Dermis lymphatic vessel endothelial cell (primary cell): ENCODE measurements at places on chromosomes 6 and 20. TPM values are rescaled to one million over a fixed set of nuclear protein-coding genes. Genes with fewer than 3 reads are reported as not detected.

GRM1 gene
- total RNA-seq, result under 0.01 and 0.09 TPM in 2 replicates

PLG gene
- total RNA-seq, result not detected in 2 replicates

ZFP64 gene
- 22.3 and 29.8 TPM in 2 replicates for total RNA-seq

OR2H1 gene
- not detected in 2 replicates for total RNA-seq

MAP3K4 gene
- total RNA-seq, result 17.4 and 26.0 TPM in 2 replicates

BPI gene
- total RNA-seq, result not detected in 2 replicates

PRELID3B gene
- total RNA-seq, result 94.8 and 99.9 TPM in 2 replicates

SAMD10 gene
- total RNA-seq, result 3.3 TPM in 2 replicates

SLC2A10 gene
- total RNA-seq, result 6.9 and 7.6 TPM in 2 replicates

LY6G5C gene
- total RNA-seq, result 1.4 and 1.5 TPM in 2 replicates

RAB44 gene
- total RNA-seq, result not detected in 2 replicates

SPATA25 gene
- total RNA-seq, result 0.65 and 1.1 TPM in 2 replicates

PPP1R3G gene
- total RNA-seq, result 0.52 and 1.7 TPM in 2 replicates

RIPPLY2 gene
- 0.17 TPM in 1 of 2 replicates, not detected in the other for total RNA-seq

PRSS16 gene
- 0.09 TPM in 1 of 2 replicates, not detected in the other for total RNA-seq

SEL1L2 gene
- total RNA-seq, result not detected in 2 replicates

DLL1 gene
- total RNA-seq, result 9.5 and 11.9 TPM in 2 replicates

APOM gene
- total RNA-seq, result 0.52 and 0.54 TPM in 2 replicates

MROH8 gene
- total RNA-seq, result 0.98 and 1.4 TPM in 2 replicates

RPL10A gene
- 1,818 and 2,228 TPM in 2 replicates for total RNA-seq

C20orf144 gene
- total RNA-seq, result under 0.01 TPM in 2 replicates

DOK5 gene
- total RNA-seq, result not detected in 2 replicates

PBOV1 gene
- total RNA-seq, result not detected in 2 replicates

SUN5 gene
- total RNA-seq, result not detected in 2 replicates

VWA7 gene
- 0.09 and 0.22 TPM in 2 replicates for total RNA-seq

CNR1 gene
- total RNA-seq, result under 0.01 TPM in 1 of 2 replicates, not detected in the other

COL11A2 gene
- 0.26 and 0.33 TPM in 2 replicates for total RNA-seq

C6orf15 gene
- not detected in 2 replicates for total RNA-seq

EPPIN gene
- not detected in 2 replicates for total RNA-seq

SYNDIG1 gene
- total RNA-seq, result not detected in 2 replicates

MBOAT1 gene
- total RNA-seq, result 39.8 and 40.6 TPM in 2 replicates

WFDC5 gene
- not detected in 2 replicates for total RNA-seq

ZNF334 gene
- total RNA-seq, result 0.22 and 0.34 TPM in 2 replicates

MOG gene
- not detected in 2 replicates for total RNA-seq

LMBRD1 gene
- 22.7 and 23.2 TPM in 2 replicates for total RNA-seq

HLA-DPA1 gene
- total RNA-seq, result 4.6 and 6.9 TPM in 2 replicates

ZNF318 gene
- total RNA-seq, result 5.4 and 7.6 TPM in 2 replicates

COX4I2 gene
- total RNA-seq, result not detected in 2 replicates

ALDH8A1 gene
- under 0.01 and 0.17 TPM in 2 replicates for total RNA-seq

MEI4 gene
- total RNA-seq, result under 0.01 TPM in 1 of 2 replicates, not detected in the other

STAU1 gene
- total RNA-seq, result 45.4 and 57.2 TPM in 2 replicates

CLPSL1 gene
- total RNA-seq, result not detected in 2 replicates

SLC32A1 gene
- total RNA-seq, result not detected in 2 replicates

CD24 gene
- 0.09 and 0.22 TPM in 2 replicates for total RNA-seq

EEF1A2 gene
- 5.8 and 7.9 TPM in 2 replicates for total RNA-seq

SLC17A1 gene
- total RNA-seq, result not detected in 2 replicates

DSE gene
- 14.3 and 16.8 TPM in 2 replicates for total RNA-seq

WFDC9 gene
- total RNA-seq, result not detected in 2 replicates

TAGAP gene
- not detected in 2 replicates for total RNA-seq

ADGRF5 gene
- total RNA-seq, result 79.2 and 126 TPM in 2 replicates

KCNK16 gene
- total RNA-seq, result not detected in 2 replicates
